ENCODE measurements at places on chromosomes 6 and 20. TPM values are rescaled to one million over a fixed set of nuclear protein-coding genes. Genes with fewer than 3 reads are reported as not detected.

GRCh38 chr6:131532580-131533039 is 40.4 kb upstream of the ARG1 start:
- DNase-seq, result no peak

DNA sequence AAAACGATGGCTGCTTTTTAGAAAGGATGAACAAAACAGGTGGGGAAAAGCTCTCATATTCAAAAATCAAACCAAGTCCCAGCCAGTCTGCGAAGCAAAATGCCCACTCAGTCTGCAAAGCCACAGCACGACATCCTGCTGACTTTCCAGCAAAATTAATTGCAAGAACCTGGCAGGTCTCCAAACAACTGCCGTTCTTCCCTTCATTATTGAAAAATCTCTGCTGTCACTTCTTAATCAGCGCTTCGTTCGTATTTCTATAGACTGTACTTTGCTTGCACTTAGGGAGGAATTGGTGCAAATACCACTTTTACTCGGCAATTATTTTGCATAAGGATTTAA is 222.4 kb downstream of the CBLN4 start:
- DNase-seq, result no peak

Gene RAD21L1
- 0.19 TPM for total RNA-seq

Gene DDO
- 0.53 TPM for total RNA-seq
